CD4-positive, alpha-beta T cell treated with Interleukin-17A for 1 hour (primary cell): ENCODE measurements at places on chromosomes 4 and X.

DNA sequence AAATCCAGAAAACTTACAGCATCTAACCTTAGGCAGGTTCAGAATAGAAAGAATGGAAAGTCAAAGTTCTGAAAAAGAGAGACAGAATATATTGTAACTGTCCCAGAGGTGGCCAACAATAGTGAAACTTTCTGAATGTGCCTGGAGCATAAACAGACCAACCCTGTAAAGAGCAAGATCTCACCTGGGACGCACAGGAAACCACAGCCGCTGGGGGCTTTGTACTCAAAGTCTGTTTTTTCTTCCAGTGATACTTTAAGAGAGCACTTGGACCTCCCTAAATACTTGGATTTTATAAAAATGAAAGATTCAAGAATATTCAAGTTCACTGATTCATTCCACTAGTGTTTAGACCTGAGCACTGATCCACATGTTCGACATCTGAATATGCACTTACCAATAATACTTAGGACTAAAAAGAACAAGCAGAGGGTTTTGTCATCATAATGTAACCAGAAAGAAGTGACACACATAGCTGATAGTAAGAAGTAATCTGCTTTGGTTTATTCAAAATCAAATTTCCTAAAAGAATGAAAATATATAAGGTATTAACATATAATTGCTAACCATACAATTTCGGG is 35.3 kb downstream of the ARAP2 start:
- peak; percentile 62 for DNase-seq

- DNase-seq, result no peak
Measured at GRCh38 chr4:169464080-169464479, 148.3 kb downstream of the NEK1 start.

GRCh38 chr4:72360075-72360474 is 208.9 kb downstream of the ADAMTS3 start:
- DNase-seq, result no peak

GRCh38 chr4:2816401-2816954 is 23.6 kb downstream of the SH3BP2 start:
- no peak for DNase-seq
